ENCODE measurements at places on chromosomes 2 and 18.

- DNase-seq = no peak
These were observed 419.9 kb downstream of the TGIF1 start for GRCh38 chr18:3869848-3870247.

- DNase-seq = no peak
These were observed 124.1 kb downstream of the LNPK start for GRCh38 chr2:175877845-175878544.

DNA sequence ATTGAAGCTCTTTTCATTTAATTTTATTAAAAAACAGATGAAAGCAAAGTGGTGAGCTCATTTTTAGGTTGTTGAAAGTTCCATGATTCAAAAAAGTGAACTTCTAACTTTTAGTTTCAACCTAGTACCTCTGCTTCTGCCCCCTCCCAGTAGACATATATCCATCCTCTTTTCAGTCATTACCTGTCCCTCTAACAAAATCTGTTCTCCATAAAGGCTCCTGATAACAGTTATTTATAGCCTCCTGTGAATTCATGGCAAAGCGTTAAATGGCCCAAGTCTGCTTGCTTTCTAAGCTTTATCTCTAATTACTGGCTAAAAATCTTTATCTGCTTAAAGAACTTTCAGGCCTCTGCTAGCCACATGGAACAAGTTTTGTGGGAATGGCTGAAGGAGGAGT, 148.1 kb downstream of the TTC27 start:
- no peak for DNase-seq

GRCh38 chr18:37339701-37340215, 225.8 kb downstream of the CELF4 start:
- no peak for DNase-seq

DNA sequence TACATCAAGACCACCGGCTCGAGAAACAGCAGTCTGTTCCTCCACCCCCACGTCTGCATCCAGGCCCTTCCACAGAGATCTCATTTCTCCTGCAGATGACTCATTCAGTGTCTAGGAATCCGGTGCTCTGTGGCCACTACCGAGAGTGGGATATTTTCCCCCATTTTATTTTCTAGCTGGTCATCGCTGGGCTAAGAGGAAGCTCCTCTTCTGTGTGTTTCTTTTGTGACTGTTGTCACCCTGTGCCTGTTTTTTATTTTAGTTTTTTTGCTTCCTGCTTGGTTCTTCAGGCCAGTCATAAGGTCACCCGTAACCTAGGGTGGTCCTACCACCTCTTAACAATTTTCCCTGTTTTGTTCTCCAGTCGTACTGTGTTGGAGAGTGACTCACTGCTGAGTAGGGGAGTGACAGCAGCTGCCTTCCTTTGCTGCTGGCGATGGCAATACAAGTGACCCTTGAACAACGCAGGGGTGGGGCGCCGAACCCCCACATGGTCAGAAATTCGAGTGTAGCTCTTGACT, 6.7 kb downstream of the RAMP1 start:
- DNase-seq = no peak

DNA sequence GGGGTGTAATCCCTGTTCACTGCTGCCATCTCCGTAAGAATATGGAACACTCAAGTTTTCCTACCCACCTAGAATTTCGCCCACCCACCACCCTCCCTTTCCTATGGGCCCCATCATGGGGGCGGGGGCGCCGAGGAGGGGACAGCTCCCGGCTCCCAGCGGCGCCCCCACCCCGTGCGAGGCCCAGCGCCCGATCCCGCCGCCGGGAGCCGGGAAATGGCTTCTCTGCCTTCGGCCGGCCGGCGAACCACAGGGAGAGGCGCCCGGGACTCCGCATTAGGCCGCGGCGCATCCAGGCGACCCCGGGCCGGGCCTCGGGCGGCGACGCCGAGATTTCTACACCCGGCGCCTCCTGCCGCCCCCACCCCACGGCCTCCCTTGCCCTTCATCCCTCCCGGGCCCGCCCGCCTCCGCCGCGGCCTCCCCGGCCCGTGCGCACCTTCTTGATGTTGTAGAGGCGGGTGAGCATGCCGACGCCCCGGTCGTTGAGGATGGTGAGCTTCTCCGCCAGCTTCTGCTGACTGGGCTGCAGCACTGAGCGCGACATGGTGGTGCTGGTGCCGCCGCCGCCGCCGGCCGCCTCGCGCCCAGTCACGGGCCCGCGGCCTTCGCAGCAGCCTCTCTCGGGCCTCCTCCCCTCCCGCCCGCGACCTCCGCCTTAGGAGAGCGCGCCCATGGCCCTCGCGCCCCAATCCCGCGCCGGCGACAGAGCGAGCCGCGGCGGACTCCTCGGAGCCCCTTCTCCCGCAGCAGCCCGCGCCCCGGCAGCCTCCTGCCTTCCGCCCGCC, 510 bp downstream of the NCKAP1 start:
- peak; percentile 37 for DNase-seq

- DNase-seq = no peak
These were observed 80.6 kb downstream of the UXS1 start for GRCh38 chr2:106113361-106113966.

- no peak for DNase-seq
These were observed 58.3 kb downstream of the INSIG2 start for GRCh38 chr2:118146315-118147283.

- no peak for DNase-seq
These were observed 97.2 kb downstream of the CAPN13 start for GRCh38 chr2:30710016-30710415.

DNA sequence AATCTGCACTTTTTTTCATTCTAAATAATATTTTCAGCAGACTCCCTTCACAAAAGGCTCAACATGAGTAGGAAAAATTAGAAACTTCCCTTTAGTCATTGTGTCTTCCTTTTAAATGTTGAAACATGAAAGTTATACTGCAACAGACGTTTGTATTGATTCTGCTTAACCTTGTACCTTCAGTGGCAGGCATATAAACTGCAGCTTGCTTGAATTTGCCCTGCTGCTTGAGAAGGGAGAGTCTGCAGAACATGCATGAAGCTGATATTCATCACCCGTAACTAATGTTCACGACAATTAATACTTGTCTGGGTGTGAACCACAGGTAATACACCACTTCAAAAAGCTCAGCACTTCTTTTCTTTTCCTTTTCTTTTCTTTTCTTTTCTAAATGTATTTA, 294.7 kb upstream of the LRP1B start:
- no peak for DNase-seq

DNA sequence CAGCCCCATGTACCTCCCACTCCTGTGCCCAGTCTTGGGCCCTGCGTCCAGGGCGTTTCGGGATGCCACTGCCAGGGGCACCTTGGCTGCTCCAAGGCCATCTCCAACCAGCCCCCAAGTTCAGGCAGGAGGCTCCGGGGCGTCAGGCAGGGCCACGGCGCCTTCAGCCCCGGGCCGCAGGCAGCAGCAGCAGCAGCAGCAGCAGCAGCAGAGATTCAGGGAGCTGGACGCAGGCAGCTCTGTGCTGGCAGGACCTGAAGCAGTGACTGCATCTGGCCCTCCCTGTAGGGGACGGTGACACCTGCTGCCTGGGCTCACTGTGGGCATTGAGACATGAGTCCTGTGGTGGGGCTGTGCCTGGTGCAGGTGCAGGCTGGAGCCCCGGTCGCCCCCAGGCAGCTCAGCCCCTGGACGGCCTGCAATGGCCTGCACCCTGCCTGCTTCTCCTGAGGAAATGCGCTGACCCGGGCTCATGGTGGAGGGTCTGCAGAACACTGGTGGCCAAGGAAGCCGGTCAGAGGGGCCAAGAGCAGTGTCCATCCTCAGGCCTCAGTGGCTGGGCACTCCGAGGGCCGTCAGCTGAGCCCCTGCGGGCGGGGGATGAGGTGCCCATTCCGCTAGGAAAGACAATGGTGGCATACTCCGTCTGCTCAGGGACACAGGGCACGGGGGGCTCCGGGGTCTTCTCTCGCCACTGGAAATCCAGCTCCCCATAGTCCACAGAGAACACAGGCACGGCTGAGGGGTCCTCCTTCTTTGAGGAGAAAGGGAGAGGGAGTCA, 8.0 kb downstream of the PDCD1 start:
- no peak for DNase-seq

- no peak for DNase-seq
These were observed 76.9 kb downstream of the LDAH start for GRCh38 chr2:20745924-20746555.

GRCh38 chr2:207935121-207935990, 90.0 kb downstream of the PLEKHM3 start:
- DNase-seq = no peak

DNA sequence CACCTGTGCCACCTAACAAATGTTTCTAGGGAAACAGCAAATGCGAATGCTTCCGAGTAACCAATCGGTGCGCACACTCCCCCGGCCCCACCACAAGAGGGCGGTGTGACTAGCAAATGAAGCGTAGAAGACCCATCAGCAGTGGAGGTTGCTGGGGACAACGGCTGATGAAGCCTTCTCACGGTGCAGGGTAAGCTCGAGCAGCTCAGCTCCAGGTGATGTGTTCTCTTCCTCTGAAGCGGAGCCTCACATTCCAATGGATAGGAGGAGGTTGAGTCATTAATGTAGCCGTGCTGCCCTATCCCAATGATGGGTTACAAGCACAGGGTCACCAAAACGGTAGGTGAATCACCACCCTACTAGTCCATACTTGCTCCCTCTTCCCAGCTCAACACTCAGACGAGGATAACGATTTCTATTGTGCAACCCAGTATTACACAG, 127.6 kb upstream of the TWIST2 start:
- DNase-seq = no peak

GRCh38 chr18:62987859-62988258, 272.5 kb downstream of the PHLPP1 start:
- DNase-seq = no peak

DNA sequence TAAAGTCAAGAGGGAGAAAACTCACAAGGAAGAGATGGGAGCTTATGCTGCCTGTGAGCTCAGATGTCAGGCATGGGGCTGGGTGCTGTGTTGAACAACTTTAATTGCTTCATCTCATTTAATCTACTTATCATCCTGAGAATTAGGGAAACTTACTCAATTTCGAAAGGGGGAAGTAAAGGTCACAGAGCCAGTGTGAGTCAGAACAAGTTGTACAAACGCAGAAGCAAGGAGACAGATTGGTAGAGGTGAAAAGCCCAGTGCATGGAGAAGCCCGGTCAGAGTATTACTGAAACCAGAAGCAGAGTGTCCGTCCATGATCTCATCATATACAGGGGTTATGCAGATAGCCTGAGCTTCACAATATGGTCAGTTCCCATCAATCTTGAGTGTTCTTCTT, 281.1 kb upstream of the POU3F3 start:
- no peak for DNase-seq

GRCh38 chr18:39990540-39990939, 1964.5 kb upstream of the PIK3C3 start:
- no peak for DNase-seq

DNA sequence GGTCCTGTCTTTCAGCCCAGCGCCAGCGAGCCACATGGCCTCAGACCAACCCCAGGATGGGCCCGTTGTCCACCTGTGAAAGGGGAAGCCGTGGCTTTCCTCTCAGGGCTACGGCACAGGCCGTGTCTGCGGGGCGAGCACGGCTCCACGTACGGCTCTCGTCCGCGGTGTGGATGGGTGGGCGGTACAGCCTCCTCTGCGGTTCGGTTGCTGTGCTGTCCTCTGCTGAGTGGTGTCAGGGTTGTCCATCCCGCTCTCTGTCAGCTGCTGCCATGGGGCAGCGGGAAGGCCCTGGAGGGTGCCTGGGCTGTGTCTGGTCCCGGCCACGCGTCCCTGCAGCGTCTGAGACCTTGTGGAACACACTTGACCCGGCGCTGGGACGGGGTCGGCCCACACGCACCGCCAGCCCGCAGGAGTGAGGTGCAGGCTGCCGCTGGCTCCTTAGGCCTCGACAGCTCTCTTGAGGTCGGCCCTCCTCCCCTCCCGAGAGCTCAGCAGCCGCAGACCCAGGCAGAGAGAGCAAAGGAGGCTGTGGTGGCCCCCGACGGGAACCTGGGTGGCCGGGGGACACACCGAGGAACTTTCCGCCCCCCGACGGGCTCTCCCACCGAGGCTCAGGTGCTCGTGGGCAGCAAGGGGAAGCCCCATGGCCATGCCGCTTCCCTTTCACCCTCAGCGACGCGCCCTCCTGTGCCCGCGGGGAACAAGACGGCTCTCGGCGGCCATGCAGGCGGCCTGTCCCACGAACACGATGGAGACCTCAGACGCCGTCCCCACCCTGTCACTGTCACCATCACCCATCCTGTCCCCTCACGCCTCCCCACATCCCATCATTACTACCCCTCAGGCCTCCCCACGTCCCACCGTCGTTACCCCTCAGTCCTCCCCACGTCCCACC, 128.7 kb downstream of the NFATC1 start:
- DNase-seq = no peak

DNA sequence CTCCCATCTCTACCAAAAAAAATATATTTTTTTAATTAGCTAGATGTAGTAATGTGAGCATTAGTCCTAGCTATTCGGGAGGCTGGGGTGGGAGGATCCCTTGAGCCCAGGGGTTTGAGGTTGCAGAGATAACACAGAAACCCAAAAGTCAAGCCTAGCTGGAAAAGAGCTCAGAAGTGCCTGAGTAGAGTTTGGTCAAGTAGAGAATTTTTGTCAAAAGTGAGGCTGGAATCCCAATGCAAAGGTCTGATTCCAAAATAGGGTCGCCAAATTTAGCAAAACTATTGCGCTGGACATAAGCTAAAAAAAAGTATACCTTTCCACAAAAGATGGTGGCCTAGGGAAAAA, 15.5 kb upstream of the MSH6 start:
- DNase-seq = no peak

DNA sequence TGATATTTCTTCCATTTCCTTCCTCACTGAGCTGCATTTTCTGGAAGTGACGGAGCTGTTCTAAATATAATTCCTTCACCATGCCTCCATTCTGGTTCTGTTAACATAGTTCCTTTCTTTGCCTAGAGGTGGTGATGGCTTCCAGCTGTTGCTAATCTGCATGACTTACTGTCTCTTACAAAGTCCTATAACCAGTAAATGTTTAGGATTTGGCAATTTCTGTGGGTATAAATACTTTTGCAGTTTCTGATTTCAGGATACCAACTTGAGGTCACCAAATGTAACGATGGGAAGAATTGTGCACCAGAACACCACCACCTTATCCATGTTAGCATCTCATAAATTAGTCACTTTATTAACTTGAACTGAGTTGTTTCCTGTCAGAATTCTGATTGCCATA, 101.7 kb upstream of the FN1 start:
- no peak for DNase-seq

- DNase-seq = no peak
These were observed 18.6 kb upstream of the SCRN3 start for GRCh38 chr2:174376967-174377366.

GRCh38 chr2:56034258-56034657, 110.7 kb upstream of the EFEMP1 start:
- no peak for DNase-seq

GRCh38 chr2:177395351-177396065, 2.9 kb downstream of the AGPS start:
- no peak for DNase-seq

Measured in activated naive CD4-positive, alpha-beta T cell (primary cell).